ENCODE measurements at places on chromosomes 5 and 9.

DNA sequence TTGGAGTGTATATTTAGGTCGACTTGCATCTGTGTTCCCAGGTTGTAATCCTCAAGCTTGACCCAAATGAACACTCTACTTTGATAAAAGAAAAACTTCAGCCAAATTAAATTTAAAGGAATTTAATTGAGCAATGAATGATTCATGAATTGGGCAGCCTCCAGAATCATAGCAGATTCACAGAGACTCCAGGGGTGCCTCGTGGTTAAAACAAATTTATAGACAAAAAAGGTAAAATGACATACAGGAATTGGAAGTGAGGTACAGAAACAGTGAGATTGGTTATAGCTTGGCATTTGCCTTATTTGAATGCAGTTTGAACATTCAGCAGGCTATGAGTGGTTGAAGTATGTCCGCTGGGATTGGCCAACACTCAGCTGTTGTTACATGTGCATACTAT is 21.6 kb upstream of the SPATA31D4 start:
- no peak for DNase-seq

DNA sequence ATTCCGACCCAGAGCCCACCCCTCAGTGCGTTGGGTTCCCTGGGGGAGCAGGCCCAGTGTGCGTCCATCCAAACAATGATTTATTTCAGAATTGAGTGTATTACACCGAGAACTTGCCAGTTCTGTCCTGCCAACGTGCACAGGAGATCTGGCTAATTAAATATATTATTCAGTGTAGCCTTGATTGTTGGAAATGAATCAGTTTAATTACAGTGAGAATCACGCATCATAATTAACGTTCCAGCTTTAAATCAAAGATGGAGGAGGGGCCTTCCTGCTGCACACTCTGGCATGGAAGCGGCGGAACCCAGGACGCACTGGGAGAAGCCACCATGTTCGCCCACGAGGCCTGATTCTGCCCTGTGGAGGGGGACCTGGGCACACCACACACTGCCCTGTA is 30.7 kb upstream of the TMEM250 start:
- DNase-seq = no peak

GRCh38 chr5:35160486-35161116 is 69.7 kb downstream of the PRLR start:
- no peak for DNase-seq

DNA sequence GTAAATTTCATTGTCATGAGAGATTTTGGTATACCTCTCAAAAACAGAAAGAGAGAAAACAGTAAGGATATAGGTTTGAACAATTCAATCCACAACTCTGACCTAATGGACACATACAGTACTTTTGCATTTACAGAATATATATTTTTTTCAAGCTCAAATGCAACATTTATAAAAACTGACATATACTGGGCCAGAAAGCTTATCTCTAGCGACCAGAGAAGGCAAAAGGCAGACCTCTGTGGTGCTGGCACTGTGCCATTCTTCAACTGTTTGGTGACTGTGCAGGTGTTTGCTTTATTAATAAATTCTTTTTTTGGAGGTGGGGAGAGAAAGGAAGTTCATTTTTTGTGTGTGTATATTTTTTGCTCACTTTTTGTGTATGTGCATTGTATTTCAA is 6.0 kb upstream of the PLAC8L1 start:
- DNase-seq = no peak

Measured in HTR-8/SVneo (cell line).